Left forelimb (tissue), 1 donor: ENCODE measurements at places on chromosomes 5 and 9.

- DNase-seq: no peak
Measured at GRCh38 chr5:157463621-157464518, 3.9 kb downstream of the NIPAL4 start.

DNA sequence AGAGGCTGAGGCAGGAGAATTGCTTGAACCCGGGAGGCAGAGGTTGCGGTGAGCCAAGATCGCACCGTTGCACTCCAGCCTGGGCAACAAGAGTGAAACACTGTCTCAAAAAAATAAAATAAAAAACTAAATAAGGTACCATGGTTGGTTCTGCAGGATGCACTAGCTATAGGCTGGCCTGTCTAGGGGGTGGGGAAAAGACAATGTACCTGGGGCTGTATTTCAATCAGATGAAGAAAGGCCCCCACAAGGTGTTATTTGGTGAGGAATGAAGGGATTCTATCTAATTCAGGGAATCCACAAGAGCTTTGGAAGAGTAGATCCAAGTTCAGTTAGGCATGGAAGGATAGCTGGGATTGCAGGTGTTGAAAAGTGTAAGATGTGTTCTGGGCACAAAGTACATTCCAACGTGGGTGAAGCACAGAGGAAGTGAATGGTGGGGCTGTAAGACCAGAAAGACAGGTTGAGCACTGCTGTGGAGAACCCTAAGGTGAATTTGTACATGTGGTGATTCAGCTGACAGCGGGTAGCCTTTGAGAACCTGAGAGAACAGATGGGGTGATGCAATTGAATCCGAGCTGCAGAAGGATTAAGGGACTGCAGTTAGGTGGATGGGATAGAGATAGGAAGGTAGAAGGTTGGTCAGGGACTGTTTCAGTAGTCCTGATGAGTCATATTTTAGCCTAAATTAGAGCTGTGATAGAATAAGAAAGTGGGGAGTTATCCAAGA lies 71.8 kb downstream of the CAST start:
- DNase-seq: no peak

- DNase-seq: no peak
Measured at GRCh38 chr5:77550406-77550805, 58.3 kb upstream of the WDR41 start.

DNA sequence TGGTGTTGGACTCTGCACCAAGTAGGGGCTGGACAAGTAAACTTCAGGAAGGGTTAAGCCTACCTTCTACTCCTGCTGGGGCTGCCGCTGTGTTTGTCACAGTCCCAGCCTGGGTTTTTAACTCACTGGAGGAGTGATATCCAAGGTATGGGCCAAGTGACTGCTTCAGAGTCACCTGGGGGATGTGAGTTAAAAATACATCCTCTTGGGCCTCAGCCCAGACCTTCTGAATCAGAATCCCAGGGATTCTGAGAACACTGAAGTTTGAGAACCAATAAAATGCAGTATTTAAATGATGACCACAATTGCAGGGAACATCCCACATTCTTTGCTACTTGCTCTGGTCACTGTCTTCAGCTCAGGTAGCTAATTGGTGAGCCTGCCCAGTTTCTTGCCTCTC lies 95.1 kb upstream of the DNAH5 start:
- no peak for DNase-seq

DNA sequence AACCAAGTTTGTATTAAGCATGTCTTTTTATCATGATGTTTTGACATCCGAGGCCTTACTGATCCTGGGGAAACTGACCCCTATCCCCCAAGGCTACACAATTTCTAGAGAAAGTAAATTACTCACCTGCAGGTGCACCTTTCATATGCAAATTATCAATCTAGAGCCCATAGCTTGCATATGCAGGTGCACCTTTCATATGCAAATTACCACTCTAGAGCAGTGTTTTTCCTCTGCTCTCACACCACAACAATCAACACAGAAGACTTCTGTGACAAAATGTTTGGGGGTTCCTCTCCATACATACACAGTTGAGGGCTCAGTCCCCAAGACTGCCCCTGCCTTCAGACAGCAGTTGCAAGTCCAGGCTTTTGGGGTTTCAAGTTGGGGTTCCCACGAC lies 203.7 kb upstream of the RORB start:
- DNase-seq: no peak

DNA sequence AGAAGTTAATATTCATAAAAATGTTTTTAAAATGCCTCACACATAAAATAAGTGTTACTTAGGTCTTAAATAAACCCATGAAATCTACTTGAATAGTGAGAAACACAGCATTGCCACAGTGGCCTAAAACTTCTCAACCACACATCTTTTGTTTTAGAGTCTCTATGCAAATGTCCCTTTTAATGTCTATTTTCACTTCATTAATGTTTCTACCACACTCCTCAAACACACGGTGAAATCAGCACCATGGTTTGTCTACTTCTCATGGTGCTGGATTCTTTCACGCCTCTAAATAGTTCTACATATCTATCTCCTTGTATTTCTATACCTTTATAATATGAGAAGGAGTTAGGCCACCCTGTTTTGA lies 111.2 kb downstream of the EDIL3 start:
- DNase-seq: no peak

DNA sequence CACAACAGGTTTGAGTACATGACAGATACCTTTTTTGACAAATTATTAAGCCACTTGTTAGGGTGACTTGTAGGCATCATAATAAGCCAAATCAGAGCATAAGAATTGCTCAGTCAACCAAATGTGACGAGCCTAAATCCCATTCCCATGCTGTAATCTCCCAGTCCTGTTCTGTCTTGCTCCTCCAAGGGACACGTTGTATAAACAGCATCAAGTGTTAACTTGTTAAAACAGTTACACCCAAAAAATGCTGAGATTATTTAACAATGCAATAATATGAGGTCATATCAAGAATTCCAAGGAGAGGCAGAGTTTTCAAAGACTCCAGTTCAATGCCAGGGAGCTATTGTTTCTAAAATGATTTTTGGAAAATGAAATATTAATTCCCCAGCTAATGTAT lies 76.2 kb downstream of the SH3TC2 start:
- DNase-seq: no peak

DNA sequence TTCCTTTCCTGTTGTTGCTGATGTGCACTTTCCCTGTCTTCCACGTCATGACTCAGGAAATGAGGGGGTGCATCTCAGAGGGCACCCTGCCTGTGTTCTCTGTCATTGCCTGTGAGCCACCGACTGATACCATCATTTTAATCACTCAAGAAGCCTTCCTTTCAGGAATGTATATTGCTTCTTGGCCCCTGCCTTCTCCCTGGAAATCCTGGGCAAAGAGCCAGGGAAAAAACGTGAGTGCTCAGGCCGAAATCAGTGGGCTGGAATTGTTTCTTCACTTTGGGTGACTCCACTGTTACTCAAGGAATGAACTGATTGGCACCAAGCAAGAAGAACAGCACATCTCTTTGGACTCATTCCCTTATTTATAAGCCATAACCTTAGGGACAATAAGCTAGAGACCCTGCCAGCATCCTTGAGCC lies 126.1 kb downstream of the SNX18 start:
- no peak for DNase-seq

GRCh38 chr5:52579391-52579790 lies 208.3 kb upstream of the ITGA1 start:
- DNase-seq: no peak

DNA sequence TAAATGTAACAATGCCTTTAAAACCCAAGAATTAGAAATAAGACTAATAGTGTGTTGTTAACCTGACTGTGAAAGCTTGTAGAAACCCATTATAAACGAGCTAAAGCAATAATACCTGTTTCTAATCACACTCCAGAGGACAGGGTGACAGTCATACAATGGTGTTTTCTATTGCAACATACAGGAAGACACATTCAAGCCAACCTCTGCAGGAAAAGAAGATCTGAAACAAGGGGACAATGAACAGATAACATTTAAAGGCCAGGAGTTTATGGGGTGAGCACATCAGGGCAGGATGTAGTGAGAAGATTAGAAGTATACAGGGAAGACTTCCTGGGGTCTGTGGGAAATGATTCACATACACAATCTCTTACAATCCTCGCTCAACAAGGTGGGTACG lies 13.8 kb downstream of the BARHL1 start:
- DNase-seq: no peak

GRCh38 chr5:10736354-10736753 lies 24.7 kb downstream of the DAP start:
- no peak for DNase-seq

DNA sequence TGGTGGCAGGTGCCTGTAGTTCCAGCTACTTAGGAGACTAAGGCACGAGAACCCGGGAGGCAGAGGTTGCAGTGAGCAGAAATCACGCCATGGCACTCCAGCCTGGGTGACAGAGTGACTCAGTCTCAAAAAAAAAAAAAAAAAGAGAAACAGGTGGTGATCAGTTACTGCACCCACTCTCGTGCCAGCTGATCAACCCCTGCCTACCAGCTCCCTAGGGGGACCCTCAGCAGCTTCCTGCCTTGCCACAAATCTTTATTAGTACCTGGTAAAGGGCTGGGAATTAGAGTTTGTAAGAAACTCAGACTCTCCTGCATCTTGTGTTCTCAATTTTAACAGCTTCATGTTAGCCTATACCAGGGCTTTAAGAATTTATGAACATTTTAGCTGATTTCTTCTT lies 914.9 kb downstream of the EFNA5 start:
- DNase-seq: no peak

DNA sequence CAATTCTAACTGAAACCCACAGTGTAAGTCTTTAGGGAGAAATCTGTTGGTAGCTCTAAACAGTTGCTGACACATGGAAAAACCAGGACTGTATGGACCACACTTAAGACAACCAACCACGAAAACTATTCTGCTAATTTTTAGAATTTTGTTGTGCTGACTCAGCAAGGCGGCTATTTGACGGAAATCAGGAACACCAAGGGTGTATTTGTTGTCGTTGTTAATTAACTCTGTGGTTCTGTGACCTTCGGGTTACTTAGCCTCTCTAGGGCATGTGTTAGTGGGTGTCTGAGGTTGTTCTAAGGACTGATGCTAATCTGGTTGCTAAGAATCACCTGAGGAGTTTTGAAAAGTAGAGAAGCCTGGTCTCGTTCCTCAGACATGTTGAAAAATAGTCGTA lies 79.2 kb downstream of the ATP10B start:
- DNase-seq: no peak

DNA sequence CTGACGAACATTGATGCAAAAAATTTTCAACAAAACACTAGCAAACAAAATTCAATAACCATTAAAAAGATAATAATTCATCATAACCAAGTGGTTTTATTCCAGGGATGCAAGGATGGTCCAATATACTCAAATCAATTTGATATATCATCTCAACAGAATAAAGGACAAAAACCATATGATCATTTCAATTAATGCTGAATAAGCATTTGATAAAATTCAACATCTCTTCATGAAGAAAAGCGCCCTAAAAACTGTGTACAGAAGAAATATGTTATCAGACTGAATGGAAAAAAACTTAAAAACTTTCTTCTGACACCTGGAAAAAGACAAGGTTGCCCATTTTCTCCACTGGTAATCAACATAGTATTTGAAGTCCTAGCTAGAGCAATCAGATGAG lies 720.3 kb upstream of the RGMB start:
- no peak for DNase-seq

GRCh38 chr9:128493424-128493823 lies 11.1 kb upstream of the GLE1 start:
- no peak for DNase-seq

DNA sequence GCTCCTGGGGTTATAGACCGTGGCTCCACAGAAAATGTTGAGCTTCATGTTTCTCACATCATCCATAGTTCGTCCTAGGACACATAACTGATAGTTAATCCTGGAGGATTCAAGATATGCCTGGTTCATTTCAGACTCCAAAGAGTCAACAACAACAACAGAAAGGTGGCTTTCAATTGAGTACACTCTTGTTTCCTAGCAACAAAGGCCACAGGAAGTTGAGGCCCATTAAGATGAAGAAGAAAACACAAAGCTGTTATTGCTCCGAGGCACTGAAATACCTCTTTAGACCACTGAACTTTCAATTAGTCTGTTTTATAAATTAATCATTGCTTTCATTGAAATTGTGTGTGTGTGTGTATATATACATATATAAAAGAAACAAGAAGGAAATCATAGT lies 154.5 kb downstream of the YIPF5 start:
- DNase-seq: no peak

- peak; percentile 33 for DNase-seq
Measured at GRCh38 chr5:133373121-133373870, 239.0 kb downstream of the FSTL4 start.

GRCh38 chr5:137836298-137836697 lies 31.4 kb upstream of the MYOT start:
- DNase-seq: no peak

- no peak for DNase-seq
Measured at GRCh38 chr9:90767523-90768100, 34.0 kb upstream of the SYK start.

GRCh38 chr9:14945351-14945750 lies 35.1 kb upstream of the FREM1 start:
- no peak for DNase-seq

DNA sequence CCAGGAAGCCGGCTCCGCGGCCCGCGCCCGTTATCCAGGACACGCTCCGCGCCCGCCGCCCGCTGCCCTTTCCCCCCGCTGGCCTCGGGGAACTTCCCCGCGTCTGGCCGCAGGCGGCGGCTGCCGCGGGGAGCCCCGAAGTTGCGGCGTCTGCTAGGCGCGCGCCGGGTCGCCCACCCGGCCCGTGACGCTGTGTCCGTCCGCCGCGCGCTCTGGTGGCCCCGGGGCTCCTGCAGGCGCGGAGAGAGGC lies 621 bp upstream of the GCNT4 start:
- DNase-seq: no peak

GRCh38 chr5:178774866-178775539 lies 44.5 kb upstream of the ZNF354A start:
- no peak for DNase-seq

- DNase-seq: no peak
Measured at GRCh38 chr5:77156379-77156778, 54.1 kb upstream of the PDE8B start.

DNA sequence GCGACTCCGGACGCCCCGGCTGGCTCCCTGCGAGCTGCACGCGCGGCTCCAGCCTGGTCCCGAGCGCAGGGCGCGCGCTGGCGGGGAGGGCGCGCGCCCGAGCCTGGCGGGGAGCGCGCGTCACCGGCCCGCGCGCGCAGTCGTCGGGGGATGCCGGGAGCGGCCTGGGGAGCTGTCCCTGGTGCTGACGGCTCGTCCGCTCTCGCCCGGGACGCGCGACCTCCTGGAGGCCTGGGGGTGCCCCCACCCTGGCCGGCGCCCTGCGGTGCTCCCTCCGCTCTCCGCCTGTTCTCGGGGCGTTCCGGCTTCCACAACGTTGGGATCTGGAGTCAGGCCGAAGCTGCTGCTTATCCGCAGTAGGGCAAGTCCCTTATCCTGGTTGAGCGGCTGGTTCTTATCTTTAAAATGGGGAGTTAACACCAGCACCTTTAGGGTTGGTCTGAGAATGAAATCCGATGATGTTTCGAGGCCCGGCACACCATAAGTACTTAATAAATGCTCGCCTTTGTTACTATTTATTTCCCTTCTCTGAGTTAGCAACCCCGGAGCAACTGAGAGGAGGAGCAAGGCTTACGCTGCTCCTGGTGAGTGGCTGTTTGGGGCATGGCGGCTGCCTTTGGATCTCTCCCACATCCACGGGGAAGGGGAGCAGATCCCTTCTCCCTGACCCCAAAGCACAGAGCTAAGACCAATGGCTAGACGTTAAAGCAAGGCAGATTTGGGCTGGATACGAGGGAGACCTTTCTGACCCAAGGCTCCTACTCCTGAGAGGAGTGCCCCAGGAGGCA lies at the start of gene FAM163B:
Gene FAM163B, minus strand, starts transcription at position 79 of the 788 bp plus-strand sequence. CDS start 29,166 bp downstream, outside the sequence.
- DNase-seq: peak; percentile 86
